ENCODE measurements at places on chromosomes 2 and 18.
A peak's percentile ranks its signal among the peaks of the same experiment; 100 is the strongest.

DNA sequence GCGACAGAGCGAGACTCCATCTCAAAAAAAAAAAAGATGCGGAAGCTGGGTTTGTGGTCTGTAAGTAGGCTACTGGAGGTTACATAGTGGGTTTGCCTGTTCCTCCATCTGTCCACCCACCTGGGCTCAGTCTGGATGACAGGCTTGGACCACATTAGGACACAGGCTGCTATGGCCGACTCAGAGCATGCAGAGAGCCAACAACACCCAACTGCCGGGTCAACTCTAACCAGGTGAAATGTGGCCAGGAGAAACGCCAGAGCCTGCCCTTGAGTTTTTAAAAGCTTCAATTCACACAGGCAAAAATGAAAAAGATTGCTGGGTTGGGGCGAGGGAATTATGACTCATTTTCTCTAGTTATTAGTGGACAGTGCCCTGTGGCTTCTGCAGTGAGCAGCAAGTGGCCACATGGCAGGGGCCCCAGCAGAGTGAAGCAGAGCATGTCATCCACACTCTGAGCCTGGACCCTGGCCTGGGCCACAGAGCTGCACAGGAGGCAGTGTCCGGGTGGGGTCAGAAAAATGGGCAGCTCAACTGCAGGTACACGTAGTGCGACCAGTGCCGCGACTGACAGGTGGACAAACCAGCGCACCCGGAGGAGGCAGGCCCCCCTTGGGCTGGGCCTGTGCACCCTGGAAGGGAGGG, 67.4 kb downstream of the BIN1 start:
- no peak for DNase-seq

DNA sequence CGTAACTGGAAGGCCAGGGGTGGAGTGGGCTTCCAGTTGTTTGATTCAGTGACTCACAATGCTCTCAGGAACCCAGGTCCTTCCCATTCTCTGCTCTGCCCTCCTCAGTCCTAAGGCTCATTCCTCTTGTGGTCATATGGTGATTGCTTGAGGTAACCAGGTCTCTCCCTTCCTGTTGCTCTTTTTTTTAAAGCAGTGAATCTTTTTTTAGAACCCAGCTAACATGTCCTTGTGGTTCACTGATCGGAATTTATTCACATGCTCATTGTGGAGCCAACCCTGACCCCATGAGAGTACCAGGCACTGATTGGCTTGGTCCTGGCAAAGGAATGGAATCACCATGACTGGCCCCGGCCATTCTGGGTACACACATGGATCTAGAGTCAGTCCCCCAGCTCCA, 7.4 kb downstream of the THNSL2 start:
- DNase-seq = no peak

- DNase-seq = no peak
Measured at GRCh38 chr2:207848545-207848928, 78.8 kb upstream of the FZD5 start.

DNA sequence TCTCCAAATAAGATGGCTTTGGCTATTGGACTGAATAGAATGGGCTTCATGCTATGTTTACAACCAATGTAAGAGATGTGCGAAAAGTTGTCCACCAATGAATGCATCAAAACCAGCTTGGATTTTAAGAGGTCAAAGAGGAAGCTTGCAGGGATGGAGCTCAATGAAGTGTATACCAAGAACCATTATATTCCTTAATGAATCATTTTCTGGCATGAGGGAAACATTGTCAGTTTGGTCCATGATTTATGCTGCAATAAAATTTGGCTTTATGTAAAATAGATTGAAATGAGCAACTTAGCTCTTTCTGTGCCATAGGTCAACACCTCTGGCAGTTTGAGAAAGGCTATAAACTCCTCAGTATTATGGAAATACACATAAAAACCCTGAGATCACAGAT, 107.3 kb downstream of the SH3BP4 start:
- DNase-seq = no peak

GRCh38 chr2:143607231-143608062, 478.2 kb downstream of the ARHGAP15 start:
- DNase-seq = peak; percentile 16

DNA sequence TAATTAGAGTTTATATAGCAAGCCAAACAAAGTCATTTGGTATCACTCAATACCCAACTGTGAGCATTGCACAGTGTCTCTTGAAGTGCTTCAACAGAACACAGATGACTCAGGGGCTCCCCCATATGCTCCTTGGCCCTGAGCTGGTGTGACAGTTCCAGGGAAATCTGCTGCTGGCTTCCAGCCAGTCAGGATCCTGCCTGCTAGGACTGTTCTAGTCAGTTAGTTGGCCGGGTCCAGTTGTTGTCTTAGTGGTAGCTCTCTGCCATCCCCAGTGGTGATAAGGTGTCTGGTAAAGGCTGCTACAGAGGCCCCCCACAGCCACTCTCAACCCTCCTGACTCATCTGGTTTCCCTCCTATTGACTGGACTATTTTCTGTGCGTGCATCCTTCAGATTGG, 100.3 kb downstream of the IRS1 start:
- DNase-seq = no peak

- DNase-seq = peak; percentile 47
Measured at GRCh38 chr2:172554352-172555271, 1.3 kb upstream of the PDK1 start.

DNA sequence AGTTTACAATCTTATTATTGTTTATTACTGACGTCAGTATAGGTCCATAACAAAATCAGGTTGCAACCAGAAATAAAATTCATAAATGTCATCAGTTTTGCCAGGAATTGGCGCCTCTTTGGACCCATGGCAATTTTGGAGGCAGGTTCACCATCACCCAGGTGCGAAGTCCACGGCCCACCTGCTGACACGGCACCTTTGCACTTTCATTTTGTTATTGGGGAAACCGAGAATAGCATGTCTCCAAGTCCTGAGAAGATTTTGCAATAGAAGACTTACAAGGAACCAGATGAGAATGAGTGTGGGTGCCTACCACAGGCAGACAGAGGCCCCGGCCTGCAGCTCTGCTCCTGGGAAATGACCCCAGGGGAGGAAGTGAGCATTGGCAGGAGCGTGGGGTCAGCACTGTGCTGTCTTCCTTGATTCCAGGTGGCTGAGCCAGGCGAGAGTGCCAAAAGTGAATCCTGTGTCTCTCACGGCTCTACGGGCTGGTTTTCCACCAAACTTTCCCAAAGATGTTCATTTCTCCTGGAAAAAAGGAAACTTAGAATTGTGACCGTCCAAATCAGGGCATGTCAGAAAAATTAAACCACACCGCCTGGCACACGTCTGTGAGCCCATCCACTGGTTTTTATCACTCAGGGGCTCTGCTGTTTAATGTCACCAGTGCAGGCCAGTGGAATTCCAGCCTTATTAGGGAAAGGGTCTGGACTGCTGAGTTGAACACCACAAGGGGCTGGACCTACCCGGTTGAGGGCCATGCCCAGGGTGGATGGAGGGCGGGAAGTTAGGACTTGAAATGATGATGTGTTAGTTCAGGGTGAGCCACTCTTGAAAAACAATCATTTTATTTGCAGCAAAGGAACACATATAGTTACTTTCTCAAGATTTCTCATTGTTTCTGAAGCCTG, 96.5 kb downstream of the PTGR3 start:
- DNase-seq = no peak

DNA sequence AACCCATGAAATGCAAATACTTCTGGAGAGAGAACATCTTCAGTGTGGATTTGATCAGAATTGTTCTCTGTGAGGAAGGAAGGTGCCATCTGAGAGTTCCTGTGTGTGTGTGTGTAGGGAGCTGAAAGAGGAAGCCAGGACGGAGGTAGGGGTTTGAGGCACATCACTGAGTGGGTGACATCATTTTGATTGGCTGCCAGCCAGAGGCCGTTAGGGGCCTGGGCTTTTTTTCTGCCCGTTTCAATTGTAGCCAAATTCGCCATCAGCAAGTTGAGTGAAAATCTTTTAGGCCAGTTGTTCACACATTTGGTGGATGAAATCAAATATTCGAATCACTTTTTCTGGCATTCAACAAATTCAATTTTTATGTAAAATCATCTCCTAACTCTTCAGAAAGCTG, 48.9 kb downstream of the TSN start:
- DNase-seq = peak; percentile 47

GRCh38 chr18:26696786-26697185, 148.4 kb upstream of the KCTD1 start:
- no peak for DNase-seq

- DNase-seq = no peak
Measured at GRCh38 chr2:198518935-198519334, 714.5 kb downstream of the PLCL1 start.

DNA sequence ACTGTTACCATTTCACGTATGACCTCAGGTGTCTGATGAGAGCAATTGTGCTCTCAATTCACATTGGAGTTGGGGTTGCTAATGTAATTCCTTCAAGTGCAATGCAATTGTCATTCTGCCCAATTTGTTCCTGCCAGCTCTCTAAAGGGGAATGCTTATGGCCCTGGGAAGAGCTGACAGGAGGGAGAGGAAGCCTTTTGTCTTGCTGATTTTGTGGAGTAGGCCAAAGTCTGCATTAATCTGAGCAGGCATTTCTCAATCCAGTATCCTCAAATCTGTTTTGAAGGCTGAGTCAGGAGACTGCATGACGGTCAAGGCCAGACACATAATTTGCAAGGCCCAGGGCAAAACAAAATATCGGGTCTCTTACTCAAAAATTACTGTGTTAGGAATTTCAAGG, 326.4 kb upstream of the SPHKAP start:
- DNase-seq = peak; percentile 71

- DNase-seq = no peak
Measured at GRCh38 chr2:46763861-46764260, 151.7 kb downstream of the MCFD2 start.

- DNase-seq = no peak
Measured at GRCh38 chr2:158996378-158996993, 28.0 kb downstream of the TANC1 start.

- no peak for DNase-seq
Measured at GRCh38 chr2:20178249-20178607, 46.7 kb downstream of the SDC1 start.

- peak; percentile 67 for DNase-seq
Measured at GRCh38 chr18:58541146-58541788, 87.6 kb downstream of the ALPK2 start.

DNA sequence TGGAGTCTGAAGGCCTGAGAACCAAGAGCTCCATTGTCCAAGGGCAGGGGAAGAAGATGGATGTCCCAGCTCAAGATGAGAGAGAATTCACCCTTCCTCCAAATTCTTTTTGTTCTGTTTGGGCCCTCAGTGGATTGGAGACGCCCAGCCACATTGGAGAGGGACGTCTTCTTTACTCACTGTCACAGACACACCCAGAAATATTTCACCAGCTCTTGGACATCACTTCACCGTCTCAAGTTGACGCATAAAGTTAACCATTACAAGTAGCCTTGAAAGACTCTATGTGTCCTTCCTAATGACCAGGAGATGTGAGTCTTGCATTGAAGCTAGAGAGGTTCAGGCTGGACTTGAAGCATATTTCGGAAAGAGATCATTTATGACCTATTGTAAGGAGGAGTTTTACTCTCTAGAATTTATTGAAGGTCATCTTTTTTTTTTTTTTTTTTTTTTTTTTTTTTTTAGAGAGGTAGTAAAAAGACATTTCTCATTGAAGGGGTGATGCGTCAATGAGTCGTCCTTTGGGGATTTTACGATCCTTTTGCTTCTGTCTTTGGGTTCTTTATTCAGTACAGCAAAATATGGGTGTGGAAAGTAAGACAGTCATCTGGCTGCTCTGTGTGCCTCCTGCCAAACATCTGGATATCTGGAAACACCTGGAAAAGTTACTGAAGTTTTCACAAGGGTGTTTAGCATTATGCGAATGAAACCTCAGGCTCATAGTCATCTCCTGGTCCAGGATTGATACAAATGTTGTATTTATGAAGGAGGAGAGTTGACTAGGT, 118.1 kb downstream of the PRPF40A start:
- DNase-seq = no peak

GRCh38 chr18:54206447-54206846, 18.0 kb downstream of the MBD2 start:
- DNase-seq = no peak

GRCh38 chr2:38496927-38497669, 105.6 kb downstream of the HNRNPLL start:
- no peak for DNase-seq

DNA sequence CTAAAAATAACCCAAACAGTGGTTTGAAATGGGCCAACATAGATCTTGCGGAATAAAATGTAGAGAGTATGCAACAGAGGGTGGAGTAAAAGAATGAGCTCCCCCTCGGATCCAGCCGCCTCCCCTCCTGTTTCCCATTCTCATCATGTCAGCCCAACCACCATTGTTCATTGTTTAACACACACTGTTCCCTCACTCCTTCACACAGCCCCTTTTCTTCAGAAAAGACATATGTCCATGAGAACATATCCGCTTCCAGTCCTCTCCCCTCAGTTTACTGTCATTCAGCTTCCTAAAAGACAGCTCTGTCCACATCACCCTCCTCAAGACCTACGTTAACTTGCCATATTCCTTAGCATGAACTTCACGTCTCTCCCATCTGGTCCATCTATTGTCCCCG, 62.9 kb upstream of the SERTAD2 start:
- no peak for DNase-seq

DNA sequence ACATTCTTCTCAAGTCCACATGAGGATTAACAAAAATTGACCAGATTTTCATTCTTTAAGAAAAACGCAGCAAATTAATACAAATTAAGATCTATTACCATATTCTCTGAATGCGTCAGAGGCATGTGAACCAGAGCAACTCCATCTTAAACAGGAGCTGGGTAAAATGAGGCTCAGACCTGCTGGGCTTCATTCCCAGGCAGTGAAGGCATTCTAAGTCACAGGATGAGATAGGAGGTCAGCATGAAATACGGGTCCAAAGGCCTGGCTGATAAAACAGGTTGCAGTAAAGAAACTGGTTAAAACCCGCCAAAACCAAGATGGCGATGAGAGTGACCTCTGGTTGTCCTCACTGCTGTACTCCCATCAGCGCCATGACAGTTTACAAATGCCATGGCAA, 217.6 kb downstream of the RDH14 start:
- DNase-seq = no peak

DNA sequence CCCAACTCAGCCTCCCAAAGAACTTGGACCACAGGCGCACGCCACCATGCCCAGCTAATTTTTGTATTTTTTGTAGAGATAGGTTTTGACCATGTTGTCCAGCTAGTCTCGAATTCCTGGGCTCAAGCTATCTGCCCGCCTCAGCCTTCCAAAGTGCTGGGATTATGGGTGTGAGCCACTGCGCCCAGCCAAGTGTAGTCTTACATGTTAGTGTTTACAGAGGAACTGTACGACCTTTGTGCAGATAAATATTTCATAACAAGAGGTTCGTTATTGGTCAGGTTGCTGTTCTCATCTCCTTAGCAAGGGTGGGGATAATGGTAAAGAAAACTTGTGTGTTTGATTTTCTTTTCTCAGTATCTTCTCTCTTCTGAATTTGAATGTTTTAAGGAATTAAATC, 46.5 kb downstream of the RALBP1 start:
- DNase-seq = no peak
